ENCODE measurements at places on chromosomes 6 and 20.

DNA sequence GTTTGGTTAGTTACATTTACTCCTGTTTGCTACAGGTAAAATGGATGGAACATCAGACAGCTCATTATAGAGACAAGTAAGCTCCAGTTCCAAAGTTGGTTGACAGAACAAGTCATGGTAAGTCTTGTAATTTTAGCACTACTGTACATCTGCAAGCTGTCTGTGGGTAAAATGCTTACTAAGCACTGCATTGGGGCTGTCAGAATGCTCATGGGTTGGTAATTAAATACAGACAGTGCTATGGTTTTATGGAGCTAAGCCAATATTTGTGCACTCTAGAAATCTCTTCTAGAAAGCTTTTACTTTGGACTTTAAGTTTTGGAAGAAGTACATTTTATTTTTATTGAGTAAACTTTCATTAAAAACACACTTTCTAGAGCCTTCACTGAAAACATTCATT, 419.2 kb upstream of the MMS22L start:
- DNase-seq, result no peak

DNA sequence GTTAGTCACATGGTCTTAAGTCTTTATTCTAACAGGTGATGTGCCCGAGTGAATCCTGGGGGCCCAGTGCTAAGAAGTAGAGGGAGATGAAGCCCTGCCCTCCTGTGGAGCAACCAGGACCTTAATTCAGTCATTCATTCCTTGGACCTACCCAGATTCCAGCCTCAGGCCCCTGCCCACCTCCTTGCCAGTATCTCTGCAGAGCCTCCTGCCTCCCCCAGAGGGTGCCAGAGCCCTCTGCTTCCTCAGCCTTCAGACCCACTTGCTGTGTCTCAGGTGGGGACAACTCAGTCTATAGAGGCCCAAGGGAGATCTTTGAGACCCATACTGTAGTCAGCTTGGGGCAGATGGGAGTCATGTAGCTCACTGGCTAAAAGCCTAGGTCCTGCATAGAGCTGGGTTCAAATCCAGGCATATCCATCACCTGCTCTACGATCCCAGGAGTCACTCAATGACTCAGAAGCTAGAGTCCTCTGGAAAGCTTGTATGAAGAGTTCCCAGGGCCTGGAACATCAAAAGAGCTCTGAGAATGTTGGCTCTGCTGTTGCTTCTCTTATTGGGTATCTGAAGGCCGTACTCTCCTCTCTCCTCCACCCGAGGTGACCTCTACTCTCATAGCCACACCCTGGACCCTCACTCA, 3.9 kb upstream of the SIGLEC1 start:
- peak; percentile 86 for DNase-seq

DNA sequence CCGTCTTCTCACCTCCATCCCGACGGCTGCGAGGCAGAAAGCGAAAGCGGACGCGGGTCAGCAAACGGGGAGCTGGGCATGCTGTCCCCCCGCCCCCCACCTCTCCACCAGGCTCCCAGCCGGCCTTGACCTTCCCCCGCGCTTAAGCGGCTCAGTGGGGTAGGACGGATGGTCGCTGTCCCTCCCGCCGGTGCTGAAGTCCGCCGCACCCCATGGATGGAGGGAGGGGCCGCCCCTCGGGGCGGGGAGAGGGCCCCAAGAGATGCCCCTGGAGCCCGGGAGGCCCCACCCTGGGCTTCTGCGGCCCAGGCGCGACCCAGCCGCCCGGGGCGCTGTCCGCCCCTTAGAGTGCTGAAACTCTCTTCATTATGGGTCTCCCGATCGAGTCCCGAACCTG, at the start of gene KCNB1:
KCNB1 (minus strand) TSS at position 48 of the 397 bp plus-strand sequence. CDS start 188 bp downstream, outside the sequence.
- no peak for DNase-seq

- peak; percentile 11 for DNase-seq
Measured at GRCh38 chr20:34122274-34122980, 10.4 kb upstream of the EIF2S2 start.

GRCh38 chr6:37938909-37939308, 119.4 kb downstream of the ZFAND3 start:
- DNase-seq, result no peak

GRCh38 chr6:69064226-69064625, 429.1 kb downstream of the ADGRB3 start:
- no peak for DNase-seq

DNA sequence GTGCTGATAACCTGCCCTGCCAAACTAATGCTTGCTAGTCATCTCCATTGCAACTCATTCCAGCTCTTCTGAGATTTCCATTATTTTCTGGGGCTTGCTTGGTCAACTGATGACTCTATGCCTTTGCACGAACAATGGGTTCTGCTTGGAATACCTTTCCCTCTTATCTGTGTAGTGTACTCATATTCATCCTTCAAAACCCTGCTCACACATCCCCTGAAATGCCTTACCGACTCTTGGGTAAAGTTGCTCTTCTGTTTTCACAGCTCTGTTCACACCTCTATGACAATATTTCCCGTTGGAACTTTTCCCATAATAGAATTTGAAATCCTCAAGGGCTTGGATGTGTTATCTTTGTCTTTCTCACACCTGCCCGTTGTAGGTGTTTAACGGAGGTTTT, 331.0 kb upstream of the SOX4 start:
- no peak for DNase-seq

GRCh38 chr6:44926556-44926955, 401.6 kb upstream of the RUNX2 start:
- no peak for DNase-seq

DNA sequence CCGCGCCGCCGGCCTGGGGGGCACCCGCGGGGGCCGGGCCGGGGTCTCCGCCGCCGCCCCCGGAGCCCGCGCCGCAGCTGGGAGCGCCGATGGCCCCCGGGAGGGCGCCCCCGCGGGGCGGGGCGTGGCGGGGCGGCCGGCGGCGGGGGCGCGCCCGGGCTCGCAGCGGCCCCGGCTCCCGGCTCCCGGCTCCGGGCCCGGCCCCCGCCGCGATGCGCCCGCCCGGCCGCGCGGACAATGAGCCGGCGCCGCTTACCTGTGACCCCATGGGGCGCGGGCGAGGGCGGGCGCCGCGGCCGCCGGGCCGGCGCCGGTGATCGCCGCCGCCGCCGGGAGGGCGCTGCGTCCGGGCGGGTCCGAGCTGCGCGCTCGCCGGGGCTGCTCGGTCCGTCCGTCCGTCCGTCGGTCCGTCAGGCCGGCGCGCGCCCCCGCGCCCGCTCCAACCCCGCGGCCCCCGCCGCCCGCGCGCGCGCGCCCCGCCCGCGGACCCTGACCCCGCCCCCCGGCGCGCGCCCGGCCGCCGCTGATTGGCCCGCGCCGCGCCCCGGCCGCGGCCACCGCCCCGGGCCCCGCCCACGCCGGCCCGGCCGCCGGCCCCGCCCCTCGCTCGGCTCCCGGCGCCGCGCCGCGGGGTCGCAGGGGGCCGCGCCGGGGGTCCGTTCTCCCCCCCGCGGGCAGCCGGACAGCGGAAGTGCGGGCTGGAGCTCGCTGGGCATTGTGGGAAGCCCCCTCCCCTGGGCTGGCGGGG, at the start of gene ZBTB46:
ZBTB46 (minus strand) TSS at position 424 of the 748 bp plus-strand sequence. CDS start 40,507 bp downstream, outside the sequence.
- peak; percentile 84 for DNase-seq

- DNase-seq, result peak; percentile 84
Measured at GRCh38 chr20:10696650-10697049, 22.9 kb upstream of the JAG1 start.

- DNase-seq, result no peak
Measured at GRCh38 chr6:83464381-83465140, 33.7 kb upstream of the ME1 start.

GRCh38 chr6:112639391-112639831, 292.3 kb downstream of the RFPL4B start:
- no peak for DNase-seq

DNA sequence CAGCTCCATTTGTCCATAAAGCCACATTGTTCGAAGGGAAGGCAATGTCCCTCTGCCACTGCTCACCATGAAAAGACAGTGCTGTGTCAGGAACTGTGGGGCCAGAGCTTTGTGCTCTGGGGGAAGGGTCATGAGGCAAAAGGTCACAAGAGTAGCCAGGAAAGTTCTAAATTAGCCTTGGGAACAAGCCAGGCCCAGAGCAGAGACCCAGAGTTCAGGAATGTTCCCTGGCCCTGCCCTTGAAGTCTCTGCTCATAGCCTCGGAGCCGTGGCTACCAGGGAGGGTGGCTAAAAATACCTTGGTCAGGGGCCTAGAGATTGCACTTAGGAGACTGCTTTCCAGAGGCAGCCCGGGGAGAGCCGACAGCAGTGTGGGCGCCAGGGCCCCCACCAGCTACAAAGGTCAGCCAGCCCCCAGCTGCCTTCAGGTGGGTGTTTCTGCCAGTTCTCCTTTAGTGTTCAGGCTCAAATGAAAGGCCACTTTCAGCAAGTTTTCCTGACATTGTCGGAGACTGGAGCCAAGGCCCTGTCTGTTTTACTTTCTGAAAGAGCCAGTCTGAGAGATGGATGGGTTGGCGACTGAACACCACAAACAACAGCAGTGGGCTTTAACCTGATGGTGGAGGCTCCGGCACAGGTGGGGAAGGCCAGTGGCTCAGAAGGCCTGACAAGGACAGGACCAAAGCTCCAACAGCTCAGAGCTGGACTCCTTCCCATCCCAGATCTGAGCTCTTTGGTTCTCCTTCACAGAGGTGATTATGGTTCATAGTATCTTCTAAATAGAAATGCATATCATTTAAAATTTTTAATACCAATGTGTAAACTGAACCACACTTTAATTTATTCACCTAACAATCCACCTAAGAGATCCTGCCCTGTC, 76.2 kb downstream of the CDH26 start:
- DNase-seq, result peak; percentile 24

DNA sequence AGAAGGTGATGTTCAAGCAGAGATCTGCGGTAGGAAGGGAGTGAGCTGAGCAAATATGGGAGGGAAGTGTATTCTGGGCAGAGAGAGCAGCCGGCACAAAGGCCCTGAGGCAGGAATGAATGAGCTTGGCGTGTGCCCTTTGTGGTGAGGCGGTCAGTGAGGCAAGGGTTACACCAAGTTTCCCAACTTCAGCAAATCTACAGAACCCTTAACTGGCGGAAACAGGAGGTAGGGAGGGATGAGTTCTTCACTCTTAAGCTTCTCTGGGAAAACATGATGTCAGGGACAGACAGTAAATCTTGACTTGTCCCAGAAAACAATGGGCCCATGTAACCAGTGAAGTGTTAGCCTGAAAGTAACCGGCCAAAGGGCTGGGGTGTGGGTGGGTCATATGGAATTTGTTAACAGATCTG, 97.1 kb upstream of the PTPN1 start:
- DNase-seq, result no peak

DNA sequence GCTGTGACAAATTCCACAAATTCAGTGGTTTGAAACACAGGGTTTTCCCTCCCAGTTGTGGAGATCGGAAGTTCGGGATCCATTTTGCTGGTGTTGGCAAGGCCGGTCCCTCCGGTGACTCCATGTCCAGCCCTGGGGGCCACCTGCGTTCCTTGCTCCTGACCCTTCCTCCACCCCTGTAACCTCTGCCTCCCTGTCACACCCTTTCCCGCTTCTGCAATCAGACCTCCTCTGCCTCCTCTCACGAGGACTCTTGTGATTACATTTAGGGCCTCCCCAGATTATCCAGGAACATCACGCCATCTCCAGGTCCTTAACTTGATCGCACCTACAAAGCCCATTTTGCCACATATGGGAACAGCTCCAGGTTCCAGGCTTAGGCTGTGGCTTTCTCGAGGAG, 12.5 kb downstream of the RPS6KA2 start:
- DNase-seq, result no peak

DNA sequence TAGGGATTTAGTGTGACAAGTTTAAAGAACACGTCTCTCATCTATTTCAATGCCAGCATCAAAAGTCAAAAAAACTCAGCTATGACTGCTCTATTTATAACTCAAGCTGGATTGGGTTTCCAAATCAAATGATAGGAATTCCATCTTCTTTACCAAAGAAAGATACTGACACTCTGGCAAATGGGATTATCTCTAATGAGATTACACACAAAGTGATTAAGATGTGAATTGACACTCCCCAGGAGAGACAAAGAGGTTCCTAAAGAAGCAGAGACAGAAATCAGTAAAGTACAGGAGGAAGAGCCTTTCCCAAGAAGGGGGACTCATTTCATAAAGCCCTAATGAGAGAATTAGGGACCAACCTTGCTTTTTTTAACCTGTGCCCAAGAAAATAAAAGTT, 92.1 kb downstream of the ID4 start:
- DNase-seq, result no peak

DNA sequence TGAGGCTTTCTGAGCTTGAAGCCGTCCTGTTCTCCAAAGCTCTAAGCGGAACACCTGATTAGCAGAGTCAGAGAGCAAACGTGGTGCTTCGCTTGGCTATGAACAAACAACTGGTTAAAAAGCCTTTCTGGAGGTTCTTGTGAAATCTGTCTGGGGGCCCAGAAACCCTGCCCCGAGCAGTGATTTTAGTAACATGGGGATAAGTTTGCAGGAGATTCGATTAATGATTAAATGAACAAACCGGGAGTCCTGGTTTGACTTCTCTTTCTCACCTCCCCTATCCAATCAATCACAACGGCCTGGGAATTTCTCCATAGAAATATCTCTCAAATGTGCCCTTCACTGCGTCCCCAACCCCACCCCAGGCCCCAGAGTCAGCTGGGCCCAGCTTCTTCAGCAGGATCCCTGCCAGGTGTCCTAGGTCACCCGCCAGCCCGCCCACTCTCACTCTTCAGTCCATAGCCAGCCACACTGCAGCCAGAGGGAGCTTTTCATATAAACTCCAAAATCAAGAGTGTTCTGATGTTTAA, 43.6 kb downstream of the ZDHHC14 start:
- DNase-seq, result no peak

DNA sequence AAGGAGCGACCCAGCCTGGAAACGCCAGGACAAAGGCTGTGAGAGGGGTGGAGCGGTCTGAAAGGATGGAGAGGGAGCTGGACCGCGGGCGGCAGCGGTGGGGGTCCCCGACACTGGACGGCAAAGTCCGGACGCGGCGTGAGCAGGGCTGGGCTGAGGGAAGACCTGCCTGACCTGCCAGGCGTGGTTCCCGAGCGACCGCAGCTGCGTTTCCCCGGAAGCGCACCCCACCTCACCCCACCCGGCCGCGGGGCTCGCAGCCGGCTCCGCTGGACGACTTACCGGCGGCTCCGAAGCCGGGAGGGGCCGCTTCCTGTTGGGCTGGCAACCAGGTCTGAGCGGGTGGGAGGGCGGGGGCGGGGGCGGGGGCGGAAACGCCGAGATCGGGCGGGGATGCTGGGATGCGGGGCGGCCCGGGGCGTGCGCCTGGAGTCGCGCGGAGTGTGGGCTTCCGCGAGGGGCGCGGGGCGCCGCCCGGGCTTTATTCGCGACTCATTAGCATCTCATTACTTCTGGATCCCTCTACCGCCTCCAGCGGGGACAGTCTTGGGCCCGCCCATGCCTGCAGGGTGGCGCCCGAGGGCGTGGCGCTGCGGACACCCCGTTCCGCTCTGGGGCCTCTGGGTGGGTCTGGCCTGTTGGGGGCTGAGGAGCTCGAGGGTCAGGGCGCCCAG, at the start of gene MICAL1:
MICAL1 (minus strand) TSS at position 336 of the 674 bp plus-strand sequence. CDS start 1,576 bp downstream, outside the sequence.
- DNase-seq, result peak; percentile 92

GRCh38 chr6:168992446-168993144, 261.1 kb downstream of the THBS2 start:
- no peak for DNase-seq

- DNase-seq, result no peak
Measured at GRCh38 chr6:133983099-133983939, 30.3 kb downstream of the TBPL1 start.

- DNase-seq, result peak; percentile 55
Measured at GRCh38 chr20:18904624-18905023, 91.0 kb downstream of the SCP2D1 start.

- no peak for DNase-seq
Measured at GRCh38 chr6:159053781-159054398, 9.1 kb upstream of the TAGAP start.

Measured in Karpas-422 (cell line).